ENCODE measurements at places on chromosomes 13 and 19.
A peak's percentile ranks its signal among the peaks of the same experiment; 100 is the strongest.

DNA sequence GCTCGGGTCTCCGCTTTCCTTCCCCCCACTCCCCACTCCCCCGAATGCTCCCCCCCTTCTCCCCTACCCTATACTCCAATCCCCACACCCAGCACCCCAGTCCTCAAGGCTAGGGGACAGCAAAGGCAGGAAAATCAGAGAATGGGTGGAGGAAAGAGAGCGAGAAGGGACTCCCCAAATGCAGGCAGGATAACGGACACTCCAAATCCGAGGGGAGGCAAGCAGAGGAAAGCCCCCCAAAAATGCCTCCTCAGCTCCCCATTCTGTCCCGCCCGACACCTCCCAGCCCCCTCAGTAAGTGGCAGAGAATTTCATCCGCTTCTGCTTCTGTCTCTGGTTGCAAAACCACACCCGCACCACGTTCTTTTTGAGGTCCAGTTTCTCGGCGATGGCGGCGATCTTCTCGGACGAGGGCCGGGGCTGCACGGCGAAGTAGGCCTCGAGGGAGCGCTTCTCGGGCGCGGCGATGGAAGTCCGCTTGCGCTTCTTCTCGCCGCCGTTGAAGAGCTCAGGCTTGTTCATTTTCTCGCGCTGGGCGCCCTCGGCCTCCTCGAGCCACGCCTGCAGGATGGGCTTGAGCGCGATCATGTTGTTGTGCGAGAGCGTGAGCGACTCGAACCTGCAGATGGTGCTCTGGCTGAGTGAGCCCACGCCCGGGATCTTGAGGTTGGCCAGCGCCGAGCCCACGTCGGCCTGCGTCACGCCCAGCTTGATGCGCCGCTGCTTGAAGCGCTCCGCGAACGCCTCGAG lies 2.1 kb downstream of the POU4F1 start:
- DNase-seq = no peak

DNA sequence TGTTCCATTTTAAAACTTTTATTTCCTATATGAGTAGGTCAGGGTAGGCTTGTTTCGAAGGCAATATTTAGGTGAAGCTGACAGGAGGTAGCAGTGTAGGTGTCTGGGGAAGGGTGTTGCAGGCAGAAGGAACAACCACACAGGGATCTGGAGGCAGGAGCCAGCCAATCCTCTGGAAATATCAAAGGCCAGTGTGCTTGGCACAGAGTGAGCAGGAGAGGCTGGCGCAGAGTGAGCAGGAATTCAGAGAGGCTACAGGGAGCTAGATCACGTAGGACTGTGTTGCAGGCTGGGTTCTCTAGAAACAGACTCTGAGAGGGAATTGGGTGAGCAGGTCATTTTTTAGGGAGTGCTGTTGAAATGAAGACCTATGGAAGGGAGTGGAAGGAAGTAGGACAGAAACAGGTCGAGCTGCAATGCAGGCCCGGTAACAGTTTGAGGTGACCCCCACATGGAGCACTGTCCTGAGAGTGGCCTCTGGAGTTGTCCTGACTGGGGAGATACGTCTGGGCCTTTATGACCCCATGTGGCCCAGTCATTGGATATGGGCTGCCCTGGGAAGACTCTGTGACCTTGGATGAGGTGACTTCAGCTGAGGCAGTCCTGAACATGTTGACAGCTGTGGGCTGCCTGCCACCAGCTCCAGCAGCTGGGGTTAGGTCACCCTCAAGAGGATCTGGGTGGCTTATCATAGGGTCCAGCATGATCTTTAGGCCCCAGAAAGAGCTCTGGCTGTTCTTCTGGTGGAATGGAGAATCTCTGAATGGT lies 51.7 kb downstream of the ERCC5 start:
- no peak for DNase-seq

DNA sequence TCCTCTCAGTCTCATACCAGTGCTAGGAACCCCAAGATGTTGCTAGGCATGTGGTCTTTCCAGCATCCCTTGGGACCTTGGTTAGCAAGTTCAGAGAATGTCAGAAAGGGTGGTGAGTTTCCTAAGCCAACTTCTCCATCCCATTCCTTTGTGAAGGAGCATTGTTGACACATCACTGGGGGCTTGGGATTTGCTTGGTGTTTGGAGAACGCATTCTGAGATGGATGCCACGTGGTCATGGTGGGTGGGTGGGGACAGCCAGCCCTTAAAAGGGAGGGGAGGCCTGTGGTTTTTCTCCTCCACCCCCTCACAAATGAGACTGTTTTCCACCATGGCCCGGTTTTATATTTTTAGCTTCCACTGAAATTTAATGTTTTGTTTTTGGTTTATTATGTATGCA lies 83.3 kb upstream of the ZNF536 start:
- peak; percentile 29 for DNase-seq

DNA sequence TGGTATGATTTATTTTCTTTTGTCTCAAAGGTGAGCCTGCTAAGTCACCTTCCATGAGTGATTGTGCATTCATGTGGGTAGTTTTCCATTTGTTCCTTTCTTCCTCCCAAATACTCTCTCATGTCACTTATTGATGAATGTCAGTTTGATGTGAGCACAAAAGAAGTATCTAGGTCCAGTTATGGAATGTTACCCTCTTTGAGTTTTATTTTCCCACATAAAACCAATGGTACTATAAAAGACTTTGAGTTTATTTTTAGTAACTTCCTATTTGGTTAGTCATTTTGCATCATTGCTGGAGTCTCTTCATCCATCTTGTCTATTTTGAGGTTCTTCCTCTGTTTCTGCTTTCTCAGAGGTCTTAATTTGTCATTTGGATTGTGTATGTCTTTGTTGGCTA lies 321.3 kb downstream of the GPC6 start:
- no peak for DNase-seq

GRCh38 chr19:18489627-18490184 lies 32.2 kb downstream of the ELL start:
- DNase-seq = no peak

DNA sequence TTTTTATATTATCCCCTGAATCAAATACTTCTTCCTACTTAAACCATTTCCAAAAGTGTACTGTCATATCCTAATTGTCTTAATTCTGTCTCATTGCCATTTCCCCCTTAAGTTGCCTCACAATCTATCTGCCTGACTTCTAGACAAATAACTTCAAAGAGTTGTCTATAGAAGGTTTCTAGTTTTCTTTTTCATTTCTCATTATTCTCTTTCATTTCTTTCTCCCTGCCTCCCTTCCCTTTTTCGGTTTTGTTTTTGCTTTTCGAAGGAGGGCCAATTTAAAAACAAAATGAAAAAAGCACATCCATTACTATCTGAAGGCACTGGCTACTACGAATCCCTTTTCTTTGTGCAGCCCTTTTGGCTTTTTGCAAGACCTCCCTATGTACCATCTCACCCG lies 367.2 kb downstream of the DNAJC15 start:
- DNase-seq = no peak

DNA sequence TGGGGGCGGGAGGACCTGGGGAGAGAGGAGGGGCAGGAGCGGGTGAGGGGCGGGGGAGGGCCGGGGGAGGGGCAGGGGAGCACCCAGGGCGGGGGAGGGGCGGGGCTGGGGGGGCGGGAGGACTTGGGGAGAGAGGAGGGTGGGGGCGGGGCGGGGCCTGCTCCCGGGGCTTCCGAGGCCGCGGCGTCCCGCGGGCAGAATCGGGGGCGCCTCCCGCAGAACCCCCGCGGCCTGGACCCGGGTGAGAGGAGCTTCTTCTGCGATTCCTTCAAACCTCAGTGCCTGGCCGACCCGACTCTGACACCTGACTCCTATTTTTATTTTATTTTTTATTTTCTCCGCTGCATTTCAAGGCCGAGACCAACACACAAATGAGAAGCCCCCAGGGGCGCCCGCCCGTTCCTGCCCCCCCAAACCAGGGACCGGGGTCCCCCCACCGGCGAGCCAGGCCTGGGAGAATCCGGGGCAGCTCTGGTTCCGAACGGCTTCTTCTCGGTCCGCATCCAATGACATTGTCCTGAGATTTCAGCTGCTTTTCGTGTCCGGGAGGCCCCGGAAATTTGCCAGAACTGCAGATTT lies 470 bp upstream of the GRTP1 start:
- DNase-seq = no peak

- DNase-seq = no peak
Observed at GRCh38 chr19:18109341-18109732, 11.8 kb downstream of the MAST3 start.
